ENCODE measurements at places on chromosomes 7 and 10.

- no peak for DNase-seq
Measured at GRCh38 chr7:107208024-107208521, 39.3 kb downstream of the HBP1 start.

GRCh38 chr7:68619526-68619925 is 978.7 kb upstream of the AUTS2 start:
- peak; percentile 5 for DNase-seq

DNA sequence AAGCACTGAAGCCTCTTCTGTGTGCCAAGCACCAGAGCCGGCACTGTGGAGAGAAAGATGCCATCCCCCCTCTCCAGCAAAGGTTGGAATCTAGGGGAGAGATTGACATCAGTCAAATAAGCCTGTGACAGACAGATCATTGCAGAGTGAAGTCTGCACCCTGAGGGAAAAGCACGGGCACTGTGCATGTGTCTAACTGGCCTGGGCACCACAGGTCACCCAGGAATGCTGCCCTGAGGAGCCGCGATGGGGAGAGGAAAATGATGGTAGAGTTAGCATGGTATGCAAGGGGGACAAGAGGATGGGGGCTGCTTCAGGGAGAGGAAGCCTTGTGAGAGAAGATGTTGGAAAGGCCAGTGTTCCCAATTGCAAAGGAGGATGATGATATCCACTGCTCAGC is 261.0 kb downstream of the GRID1 start:
- no peak for DNase-seq

GRCh38 chr7:24341691-24342413 is 57.9 kb downstream of the NPY start:
- DNase-seq = no peak

DNA sequence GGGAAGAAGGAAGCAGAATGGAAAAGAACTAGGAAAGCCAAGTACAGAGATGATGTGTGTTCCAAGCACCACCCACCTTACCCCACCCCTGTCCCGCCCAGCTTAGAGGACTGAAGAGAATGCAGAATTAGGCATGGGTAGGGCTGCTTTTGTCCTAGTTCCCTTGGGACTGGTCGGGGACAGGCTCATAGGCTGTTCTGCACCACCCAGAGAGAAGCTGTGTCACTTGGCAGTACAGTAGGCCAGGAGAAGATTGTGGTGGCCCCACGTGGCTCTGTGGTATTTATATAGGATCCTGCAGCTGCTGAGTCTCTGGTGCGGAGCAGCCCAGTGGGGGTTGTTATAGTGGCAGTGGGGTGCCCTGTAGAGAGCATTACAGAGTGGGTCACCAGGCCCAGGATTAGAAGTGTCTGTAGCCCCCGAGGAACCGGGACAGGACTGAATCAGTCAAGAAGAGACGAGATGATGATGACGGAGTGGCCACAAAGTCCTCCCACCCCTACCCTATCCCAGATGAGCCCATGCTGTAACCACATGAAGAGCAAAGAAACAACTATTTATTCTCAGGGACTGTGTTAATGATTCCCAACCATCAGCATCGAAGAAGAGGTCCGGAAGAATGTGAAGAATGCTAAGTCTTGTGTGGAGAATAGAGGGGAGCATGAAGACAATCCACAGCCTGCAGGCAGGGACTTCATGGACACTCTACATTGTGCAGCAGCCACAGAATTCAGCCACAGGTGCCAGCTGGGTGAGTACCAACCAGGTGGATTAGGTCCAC is 88.9 kb downstream of the C1GALT1 start:
- DNase-seq = no peak

- no peak for DNase-seq
Measured at GRCh38 chr10:49135575-49136313, 1.9 kb upstream of the FAM170B start.

DNA sequence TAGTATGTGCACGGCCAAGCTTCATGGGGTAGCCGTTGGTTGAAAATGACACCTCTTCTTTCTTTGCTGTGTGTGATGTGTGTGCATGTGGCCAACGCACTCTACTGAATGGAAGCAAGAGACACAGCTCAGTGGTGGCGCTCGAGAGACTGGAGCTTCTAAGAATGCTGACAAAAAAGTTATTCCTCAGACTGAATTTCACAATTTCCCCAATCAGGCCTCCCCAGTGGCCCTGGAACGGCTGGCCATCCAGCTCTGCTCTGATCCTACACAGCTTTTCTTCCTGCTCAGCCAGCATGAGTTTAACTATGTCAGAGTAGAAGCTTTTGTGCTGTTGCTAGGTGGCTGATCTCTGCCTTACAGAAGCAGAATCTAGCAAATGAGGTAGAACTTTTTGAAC is 186.7 kb upstream of the PLXDC2 start:
- DNase-seq = no peak

- DNase-seq = no peak
Measured at GRCh38 chr10:89129911-89130310, 77.2 kb downstream of the CH25H start.

DNA sequence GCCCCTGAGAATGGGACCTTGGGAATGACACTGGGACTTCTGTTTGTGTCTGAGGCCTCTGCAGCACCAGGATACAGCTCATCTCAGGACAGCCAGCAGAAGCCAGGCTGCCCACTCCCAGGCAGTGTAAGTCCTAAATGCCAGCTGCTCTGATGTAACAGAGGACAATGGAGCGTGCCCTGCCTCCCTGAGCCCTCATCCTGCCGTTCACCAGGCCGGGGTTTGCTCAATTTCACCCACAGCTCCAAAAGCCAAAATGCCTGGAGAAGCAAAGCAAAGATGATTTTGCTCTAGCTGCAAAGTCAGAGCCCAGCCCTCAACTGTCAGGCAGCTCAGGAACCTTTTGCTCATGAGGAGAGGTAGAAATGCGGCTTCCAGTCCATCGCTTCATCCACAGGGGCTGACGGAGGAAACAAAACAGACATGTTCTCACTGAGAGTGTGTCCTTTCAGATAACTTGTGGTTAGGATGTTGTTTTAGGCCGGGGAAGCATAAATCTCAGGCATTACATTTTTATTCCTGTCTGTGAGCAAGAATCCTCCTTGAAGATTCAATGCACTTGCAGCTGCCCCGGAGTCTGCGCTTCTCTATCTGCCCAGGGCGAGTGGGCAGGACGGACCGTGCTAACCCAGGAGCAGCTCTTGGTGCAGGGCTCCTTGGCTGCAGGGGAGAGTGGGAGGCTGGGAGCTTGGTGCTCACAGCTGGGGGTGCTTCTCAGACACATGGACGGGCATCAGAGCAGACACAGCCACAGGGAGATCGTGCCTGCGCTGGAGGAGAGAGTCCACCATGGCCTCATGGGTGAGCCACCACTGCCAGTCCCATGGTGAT is 83.2 kb upstream of the CHST15 start:
- no peak for DNase-seq

DNA sequence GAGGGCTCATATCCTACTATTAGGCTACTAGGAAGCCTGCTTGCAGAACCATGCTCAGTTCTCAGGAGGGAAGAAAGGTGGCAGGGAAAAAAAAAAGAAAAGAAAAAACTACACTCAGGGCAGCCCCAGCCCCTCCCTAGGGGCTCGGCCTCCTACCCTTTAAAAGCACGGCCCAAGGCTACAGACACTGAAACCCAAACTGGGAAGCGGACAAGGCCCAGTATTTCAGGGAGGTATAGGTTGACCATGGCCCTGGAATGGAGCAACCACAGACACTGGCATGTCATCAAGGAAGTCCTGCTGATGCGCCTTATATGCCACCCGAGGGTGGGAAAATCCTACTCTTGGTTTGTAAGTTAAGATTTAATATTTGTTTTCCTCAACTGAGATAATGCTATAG is 50.8 kb downstream of the DLG5 start:
- DNase-seq = no peak

DNA sequence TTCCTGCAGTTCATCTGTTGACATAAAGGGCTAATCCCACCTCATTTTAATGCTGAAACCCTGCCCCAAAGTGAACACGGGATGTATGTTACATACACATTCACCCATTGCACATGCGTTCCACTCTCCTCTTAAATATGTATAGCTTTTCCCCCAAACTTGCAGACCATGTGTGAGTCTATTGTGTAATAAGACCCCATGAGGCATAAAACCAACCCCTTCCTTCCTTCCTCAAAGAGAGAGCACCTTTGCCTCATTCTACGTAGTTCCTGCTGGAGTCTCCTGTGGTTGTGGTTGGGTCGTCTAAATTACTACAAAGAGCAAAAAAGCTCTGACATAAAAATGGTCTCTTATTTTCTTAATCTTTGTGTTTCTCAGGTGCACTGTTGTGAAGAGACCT is 345.7 kb upstream of the KLF6 start:
- no peak for DNase-seq

DNA sequence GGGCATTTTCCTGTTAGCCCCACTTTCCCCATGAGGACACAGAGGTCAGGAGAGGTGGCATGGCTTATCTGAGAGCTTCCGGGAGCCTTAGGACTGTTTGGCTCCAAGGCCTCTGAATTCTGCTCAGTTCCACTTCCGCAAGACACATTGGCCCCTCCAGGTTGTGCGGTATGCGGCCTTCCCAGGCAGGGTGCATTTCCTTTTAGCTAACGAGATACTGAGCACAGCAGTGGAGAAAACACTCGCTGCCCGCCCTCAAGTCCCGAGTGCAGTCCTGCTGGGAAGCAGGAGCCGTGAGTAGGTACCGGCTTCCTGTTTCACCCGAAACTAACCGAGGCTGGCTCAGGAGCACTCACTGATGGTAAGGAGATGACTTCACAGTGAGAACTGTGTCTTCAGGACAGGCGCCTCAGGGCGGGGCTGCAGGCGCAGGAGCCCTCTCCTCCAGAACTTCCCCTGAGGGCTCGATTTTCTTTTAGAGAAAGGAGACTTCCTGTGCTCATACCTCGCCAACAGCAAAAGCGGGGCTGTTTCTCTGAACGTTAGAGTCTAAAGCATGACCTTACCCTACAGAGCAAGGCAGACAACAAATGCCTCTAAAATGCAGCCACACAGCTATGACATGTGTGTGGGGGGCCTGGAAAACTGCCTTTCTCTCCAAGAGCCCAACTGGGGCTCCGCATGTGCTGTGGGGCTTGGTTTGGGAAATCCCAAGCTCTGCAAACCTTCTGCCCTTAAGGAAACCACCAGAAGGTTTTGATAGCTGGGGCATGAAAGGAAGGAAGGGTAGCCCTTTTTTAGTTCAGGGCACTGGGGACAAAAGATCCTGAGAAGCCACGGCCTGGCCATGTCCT is 25.9 kb downstream of the RGS10 start:
- no peak for DNase-seq

DNA sequence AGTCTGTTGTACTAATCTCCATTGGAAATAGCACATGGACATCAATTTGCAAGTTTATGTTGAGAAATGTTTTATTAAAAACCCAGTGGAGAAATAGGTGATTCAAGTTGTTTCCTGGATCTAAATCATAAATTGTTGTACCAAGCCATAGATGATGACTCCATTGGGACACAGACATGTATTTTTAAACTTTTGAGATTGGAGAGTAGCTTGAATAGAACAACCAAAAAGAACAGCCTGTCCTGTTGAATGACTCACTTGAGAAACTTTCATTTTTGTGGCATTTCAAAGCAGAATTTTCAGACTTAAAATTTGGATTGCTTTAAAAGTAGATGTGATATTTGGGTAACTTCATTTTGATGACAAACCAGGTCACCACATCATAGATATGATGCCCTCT is 197.5 kb downstream of the GPAM start:
- no peak for DNase-seq

- DNase-seq = no peak
Measured at GRCh38 chr7:106423111-106423510, 138.3 kb upstream of the NAMPT start.

DNA sequence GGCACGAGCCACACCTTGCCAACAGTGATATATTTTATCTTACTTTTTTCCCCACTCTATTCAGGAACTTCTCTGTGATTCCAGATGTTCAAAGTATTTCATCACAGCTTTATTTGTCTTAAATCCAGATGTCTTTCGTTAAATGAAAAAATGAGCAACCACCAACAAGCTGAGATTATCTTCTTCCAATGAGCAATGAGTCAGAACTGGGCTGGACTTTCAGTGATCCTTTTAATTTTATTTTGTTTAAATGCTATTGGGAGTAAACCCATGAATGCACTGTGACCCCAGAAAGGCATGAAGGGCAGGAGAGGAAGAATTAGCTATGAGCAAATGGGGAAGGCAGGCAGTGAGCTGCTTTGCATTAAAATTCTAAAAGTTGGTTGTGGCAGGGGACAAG is 77.6 kb upstream of the IMMP2L start:
- no peak for DNase-seq

DNA sequence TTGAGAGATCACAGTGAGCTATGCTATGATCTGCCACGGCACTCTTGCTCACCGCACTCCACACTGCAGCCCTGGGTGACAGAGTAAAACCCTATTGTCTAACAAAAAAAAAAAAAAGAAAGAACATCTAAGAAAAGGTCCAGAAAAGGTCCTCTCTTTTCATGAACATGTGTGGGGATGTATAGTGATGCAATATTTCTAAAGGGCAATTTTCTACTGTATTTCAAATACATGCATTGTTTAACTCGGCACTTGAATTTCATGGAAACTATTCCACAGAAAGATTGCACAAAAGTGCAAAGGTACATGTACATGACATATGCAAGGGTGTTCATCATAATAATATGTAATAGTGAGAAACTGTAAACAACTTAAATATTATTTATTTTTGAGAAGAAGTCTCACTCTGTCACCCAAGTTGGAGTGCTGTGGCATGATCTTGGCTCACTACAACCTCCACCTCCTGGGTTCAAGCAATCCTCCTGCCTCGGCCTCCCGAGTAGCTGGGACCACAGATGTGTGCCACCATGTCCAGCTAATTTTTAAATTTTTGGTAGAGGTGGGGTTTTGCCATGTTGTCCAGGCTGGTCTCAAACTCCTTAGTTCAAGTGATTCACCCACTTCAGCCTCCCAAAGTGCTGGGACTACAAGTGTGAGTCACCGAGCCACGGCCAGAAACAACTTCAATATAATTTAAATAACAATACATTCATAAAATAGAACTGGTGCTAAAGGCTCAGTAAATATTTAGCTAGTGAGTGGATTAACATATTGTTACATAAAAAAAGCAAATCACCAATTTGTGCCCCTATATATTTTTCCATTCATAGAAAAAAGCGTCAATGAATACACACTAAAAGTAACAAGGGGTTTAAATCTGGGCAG is 1.3 kb upstream of the PPRC1 start:
- DNase-seq = no peak

- peak; percentile 92 for DNase-seq
Measured at GRCh38 chr7:64887756-64888508, 15.1 kb upstream of the ZNF273 start.

DNA sequence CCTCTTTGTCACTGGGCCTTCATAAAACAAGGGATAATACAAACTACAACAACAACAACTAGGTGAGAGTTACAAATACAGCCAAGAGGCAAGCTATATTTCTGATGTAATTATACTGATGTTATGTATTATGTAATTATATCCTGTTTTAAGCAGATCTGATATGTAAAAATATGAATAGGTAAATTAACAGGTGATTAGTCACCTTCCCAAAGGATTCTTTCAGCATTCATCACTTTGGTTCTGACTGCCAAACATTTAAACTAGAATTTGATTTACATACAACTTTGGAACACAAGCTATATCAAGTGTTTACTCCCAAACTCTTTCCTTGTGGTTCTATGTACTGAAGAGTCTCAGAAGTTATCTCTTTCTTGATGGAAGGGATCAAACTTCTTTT is 53.7 kb downstream of the BEND7 start:
- DNase-seq = no peak

GRCh38 chr7:41416208-41416595 is 286.7 kb downstream of the INHBA start:
- no peak for DNase-seq

- no peak for DNase-seq
Measured at GRCh38 chr7:150629347-150629746, 2.8 kb downstream of the GIMAP6 start.
